T-helper 17 cell (primary cell): ENCODE measurements at places on chromosomes 5 and 9.
A peak's percentile ranks its signal among the peaks of the same experiment; 100 is the strongest.

DNA sequence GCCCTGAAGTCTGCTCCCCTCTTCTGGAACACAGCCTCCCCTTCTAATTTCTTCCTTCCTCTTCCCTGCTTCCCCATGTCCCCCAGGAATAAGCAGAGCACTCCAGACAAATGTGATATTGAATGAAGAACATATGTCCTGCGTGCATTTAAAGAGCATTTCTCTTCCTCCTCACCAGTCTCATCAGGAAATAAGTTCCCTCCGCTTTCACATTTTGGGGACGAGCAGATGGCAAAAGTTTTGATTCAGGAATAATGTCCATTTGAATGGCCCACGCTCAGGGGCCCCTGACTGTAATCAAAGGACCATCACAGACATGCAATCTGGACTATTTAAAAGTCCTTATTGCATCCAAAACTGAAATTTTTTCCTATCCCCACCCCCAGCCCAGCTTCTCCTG, 316.1 kb downstream of the CDK5RAP2 start:
- no peak for DNase-seq

DNA sequence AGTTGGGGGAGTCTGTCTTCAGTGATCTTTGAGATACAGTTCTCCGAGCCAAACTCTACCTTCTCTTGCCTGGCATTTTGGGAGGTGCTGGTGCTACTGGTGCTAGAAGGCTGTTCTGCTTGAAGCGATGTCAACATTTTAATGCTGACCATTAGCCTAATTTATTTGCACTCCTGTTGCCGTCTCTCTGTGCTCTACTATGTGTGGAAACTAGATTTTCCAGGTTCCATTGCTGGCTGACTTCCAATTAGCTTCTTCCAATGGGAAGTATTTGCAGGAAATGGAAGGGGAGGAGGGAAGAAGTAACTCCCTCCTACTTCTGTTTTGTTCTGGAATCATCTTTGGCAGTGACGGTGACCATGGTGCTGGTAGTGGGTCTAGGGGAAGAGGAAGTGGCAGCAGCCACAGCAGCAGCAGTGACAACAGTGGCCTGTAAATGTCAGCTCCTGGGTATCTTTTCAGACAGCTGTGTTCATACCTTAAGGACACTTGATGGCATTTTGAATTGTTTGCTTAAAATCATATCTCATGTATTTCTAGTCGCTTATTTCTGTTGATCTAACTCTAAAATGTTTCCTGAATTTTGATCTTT, 7.9 kb downstream of the TXNDC8 start:
- DNase-seq: no peak

DNA sequence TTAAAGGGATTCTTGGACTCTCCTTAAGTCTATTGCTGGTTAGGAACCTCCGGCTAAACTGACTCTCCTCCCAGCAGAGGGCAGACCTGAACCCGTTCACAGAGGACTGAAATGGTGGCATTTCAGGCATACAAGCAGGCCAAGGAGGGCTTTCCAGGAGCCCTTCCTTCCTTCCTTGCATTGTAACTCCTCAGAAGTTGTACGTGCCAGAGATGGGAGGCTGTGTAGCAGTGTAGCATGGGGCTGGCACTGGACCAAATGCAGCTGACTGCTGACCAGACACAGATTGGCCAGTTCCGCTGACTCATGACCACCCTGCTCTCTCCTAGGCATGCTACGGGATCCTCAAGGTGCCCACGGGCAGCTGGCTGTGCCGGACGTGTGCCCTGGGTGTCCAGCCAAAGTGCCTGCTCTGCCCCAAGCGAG, 36.4 kb downstream of the JADE2 start:
- no peak for DNase-seq

- no peak for DNase-seq
Observed at GRCh38 chr5:115116001-115116400, 53.7 kb downstream of the TRIM36 start.

GRCh38 chr5:74179179-74179578, 461.3 kb downstream of the ENC1 start:
- DNase-seq: no peak

GRCh38 chr5:88875341-88876234, 7.4 kb downstream of the MEF2C start:
- no peak for DNase-seq

DNA sequence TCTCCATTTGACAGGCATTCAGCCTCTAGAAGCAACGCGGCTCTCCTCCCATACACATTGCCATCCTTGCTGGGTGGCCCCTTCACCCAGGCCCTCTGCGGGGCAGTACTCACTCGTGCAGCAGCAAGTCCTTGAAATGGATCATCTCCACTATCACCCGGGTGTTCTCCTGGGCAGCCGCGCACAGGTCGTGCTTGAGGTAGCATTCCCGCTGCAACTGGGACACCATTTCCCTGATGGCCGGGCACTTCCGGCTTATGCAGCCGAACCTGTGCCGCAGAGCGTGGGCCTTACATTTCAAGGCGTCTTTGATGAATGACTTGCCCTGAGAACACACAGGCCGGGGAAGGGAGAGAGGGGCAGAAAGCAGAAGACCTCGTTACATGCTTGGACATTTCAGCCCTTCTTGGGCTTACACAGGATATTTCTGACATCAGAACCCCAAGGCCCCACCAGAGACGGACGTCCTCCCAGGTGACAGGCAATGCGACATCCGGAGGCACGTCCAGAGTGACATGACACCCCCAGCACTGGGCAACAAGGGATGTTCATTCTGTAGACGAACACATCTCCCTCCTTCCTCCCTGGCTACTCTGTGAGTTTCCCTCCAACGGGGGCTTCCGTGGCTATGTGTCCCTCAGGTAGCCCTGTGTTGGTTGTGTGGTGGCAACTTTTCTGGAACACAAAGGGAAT, 5.0 kb downstream of the STC2 start:
- DNase-seq: no peak

- DNase-seq: no peak
Observed at GRCh38 chr9:36665921-36666431, 93.3 kb downstream of the MELK start.

- no peak for DNase-seq
Observed at GRCh38 chr5:16656561-16657191, 39.9 kb upstream of the RETREG1 start.

DNA sequence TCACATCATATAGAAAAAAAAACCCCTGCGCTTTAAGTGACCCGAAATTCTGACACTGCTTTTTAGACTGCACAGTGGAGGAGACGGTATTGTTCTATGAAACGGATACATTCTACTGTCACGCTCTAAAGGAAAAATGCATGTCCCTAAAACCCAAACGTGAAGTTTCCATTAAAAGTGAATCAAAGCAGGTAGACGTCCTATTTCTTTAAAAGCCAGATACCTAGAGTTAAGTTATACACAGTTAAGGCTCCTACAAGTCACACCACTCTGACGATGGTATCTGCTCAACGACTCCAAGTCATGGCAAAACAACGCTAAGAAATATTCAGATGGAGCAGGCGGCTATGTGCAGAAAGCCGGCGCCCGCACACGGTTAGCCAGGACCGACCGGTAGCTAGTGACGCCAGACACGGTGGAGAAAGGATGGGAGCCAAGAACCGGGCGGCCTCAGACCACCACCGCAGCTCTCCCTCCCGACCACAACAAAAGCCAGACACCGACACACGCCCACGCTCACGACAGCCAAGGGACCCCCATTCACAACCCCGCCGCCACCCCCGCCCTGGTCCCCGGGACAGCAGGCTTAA, 734 bp downstream of the SKP1 start:
- DNase-seq: peak; percentile 35

DNA sequence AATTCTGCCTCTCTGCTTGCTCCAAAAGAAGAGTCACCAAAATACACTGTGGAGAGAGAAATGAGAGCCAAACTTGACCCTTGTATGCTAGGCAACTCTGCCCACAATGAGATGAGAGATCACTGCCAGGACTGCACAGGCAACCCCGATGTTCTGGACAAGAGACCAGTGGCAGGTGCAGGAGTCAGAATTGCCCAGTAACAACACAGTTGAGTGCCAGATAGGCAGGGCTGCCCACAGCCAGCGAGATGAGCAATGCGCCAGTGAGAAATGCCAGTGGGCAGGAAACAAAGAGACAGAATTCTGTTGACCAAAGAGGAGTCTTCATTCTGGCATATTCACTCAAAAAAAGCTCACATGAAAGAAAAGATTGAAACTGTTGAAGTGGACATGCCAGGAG, 570.7 kb downstream of the CAAP1 start:
- DNase-seq: no peak

- no peak for DNase-seq
Observed at GRCh38 chr5:141817631-141818030, 60.6 kb downstream of the PCDH1 start.

- no peak for DNase-seq
Observed at GRCh38 chr5:143793249-143793648, 18.7 kb upstream of the HMHB1 start.

DNA sequence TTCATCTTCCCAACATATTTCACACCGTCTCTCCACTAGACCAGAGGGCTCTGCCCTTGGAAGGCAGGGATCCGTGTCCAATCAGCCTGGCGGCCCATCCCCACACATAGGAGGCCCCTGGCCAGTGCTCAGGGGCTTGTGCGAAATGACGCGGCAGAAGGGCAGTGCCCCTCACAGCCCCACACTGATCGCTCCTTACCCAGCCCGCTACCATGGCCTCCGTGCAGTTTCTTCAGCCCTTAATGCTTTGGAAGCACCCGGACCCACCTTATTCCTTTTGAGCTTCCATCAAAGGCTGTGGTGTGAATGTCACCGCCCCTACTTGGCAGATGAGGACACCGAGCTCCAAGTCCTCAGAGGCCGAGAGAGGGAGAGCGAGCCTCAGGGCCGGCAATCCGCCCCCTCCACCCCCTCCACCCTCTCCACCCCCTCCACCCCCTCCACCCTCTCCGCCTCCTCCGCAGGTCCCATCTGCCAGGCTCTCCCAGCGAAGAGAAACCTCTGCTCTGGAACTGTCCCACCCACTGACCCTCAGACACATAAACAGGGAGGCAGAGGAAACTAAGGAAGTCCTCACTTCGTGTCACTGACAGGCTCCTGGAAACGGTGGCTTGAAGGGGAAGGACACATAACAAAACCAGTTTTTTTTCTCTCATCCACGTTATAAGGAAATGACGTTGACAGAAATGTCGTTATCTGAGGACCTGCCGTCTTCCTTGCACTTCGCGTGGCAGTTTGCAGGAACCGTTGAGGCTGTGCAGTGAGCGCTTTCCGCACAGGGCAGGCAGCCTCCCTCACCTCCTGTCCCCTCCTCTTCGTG, 13.9 kb downstream of the QSOX2 start:
- DNase-seq: no peak

- no peak for DNase-seq
Observed at GRCh38 chr9:23586906-23587305, 239.1 kb downstream of the ELAVL2 start.

- no peak for DNase-seq
Observed at GRCh38 chr5:20469792-20470191, 481.8 kb upstream of the CDH18 start.

DNA sequence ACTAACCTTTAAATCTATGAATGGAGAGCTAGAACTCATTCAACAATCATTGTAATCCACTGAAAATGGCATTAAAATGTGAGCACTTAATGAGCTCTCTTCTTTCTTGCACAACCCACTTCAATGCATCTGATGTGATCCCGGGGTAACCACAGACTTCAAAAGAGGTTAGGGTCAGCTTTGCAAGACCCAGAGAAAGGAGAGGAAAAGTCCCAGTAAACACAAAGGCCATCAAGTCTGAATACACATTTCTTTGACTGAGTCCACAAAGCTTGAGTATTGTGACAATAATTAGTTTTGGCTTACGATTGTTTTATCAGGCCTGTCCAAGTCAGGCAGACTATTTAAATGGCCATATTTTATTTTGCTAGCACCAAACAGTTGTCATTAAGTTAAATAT, 148.8 kb upstream of the ZNF608 start:
- no peak for DNase-seq

DNA sequence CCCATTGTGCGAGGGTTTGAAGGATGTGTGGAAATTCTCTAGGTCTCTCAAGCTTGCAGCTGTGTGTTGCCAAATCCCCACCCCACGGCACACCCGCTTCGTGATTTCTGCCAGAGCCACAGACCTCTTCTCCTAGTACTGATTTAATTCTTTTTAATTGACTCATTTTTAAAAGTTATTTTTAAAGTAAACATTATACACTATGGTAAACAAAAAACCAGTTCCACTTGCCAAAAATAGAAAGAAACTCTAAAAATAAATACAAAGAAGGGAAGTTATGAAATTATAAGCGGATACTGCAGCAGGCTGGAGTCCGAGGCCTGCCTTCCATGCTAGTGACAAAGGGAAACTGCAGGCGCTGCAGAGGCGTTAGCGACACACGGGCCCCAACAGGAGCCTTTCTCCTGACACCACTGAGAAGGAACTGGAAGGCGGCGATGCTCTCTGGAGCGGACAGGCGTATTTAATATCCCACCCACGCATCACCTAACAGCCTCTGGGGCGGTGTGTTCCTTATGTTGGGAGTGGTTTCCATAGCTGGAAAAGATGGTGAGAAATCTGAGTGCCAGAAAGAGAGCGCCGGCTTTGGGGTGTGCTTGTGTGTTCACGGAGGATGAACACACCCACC, 122.5 kb downstream of the COL23A1 start:
- no peak for DNase-seq

GRCh38 chr9:81382281-81382680, 307.1 kb downstream of the TLE1 start:
- DNase-seq: no peak

DNA sequence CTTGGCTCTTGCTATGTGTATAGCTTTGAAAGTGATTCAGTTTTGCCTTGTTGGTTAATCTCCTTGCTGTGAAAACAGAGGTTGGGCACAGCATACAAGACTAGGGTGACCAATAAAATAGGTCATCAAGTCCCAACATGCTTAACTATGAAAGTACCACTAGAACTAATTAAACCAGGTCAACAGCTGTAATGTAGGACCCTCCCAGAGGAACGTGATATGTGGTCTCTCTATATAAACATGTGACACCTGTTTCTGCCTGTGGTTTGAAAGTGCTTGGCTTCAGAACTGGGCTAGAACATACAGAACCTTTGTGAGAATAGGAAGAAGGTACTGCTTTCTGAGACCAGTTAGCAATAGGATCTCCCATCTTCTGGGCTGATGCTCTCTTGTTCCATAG, 297.1 kb downstream of the FBXL7 start:
- no peak for DNase-seq

GRCh38 chr5:113182658-113183344, 206.2 kb downstream of the DCP2 start:
- no peak for DNase-seq

- no peak for DNase-seq
Observed at GRCh38 chr9:76112151-76112550, 221.7 kb downstream of the PCSK5 start.

DNA sequence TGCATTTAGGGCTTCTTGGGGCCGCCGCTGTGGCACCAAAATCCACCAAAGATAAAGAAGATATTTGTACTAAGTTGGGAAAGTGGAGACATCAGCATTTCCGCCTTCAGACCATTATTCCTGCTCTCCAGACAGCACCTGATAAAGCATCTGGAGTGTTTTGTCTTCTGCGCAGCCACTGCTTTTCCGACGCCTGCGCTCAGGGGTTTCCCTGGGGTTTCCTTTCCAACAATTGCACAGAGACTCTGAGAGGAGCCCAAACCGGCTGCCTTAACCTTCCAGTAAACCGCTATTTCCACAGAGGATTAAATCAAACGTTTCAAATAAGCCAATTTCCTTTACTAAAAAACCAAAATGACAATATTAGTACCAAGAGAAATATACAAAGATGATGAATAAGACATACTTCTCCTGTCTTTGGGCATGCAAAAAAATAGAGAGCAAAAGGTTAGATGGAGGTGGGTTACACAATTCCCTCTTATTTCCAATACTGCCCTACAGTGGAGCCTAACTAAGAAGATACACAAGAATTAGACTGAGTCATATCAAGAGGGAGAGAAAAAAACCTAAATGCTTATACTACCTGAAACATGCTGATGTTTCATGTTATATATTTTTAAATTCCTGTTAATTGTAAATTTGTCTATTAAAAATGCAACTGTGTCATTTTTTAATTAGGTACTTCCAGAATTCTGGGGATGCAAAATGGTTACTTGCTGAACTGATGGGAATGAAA, 98.4 kb downstream of the MAPKAP1 start:
- DNase-seq: no peak
